NCI-H1417 treated with DMSO at 0.1 percent for 48 hours (cell line): ENCODE measurements at places on chromosomes 4 and X.

- DNase-seq: no peak
Measured at GRCh38 chr4:182307746-182308145, 64.5 kb downstream of the TENM3 start.

- no peak for DNase-seq
Measured at GRCh38 chr4:149203256-149204001, 612.2 kb downstream of the IQCM start.

DNA sequence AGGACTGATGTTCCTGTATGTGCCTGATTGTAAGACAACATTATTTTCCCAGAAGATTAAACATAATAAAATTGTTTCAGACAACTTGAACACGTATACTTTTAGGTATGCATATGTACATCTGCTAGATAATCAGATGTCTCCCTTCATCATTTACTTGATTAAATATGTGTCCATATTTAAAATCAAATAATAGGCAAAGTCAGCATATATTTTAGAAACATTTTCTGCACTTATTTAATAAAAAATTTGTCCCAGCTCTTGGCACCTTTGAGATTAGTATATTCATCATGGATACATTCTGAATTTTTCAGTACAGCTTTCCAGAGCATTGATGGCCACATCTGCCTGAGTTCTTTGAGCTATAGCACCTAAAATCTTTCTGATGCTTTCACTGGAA is 106.0 kb downstream of the ARHGAP10 start:
- DNase-seq: no peak

DNA sequence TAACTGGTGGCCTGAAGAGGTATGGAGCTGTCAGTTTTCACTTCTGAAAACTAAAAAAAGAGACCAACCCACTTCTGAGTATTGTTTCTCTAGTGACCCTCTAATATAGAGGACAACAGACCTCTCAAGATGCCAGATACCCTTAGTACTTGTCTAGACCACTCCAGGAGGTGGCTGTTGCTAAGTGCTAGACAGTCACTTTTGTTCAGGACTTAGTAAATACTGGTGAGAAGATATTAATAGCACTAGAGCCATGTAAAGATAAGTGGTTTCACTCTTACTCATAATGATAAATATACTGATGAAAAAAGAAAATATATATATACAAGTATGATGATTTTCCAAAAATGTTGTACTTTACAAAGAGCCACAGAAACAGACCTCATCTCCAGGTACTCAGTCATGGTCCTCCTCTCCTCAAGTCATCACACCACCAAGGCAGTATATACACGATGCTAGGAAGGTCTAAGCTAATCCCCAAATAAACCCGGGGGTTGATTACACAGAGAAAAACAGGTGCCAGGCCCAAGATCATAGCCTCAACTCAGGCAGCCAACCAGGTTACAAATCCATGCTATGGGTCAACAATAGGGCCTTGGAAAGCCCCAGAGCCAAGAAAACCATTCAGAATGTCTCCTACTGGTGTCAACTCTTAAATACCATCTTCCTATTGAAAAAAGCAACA is 66.9 kb downstream of the ARHGEF9 start:
- no peak for DNase-seq
